ENCODE measurements at places on chromosomes 6 and 20. TPM values are rescaled to one million over a fixed set of nuclear protein-coding genes. Genes with fewer than 3 reads are reported as not detected.

Gene ZNF391
- 2.6 TPM for polyA plus RNA-seq

Gene HCK
- polyA plus RNA-seq: 12.2 TPM

Gene PRKN
- 3.5 TPM for polyA plus RNA-seq

Gene ZSCAN31
- polyA plus RNA-seq: 10.1 TPM

Gene THBD
- polyA plus RNA-seq: 55.0 TPM

Gene HEBP2
- polyA plus RNA-seq: 43.1 TPM

Gene SLC22A7
- 0.15 TPM for polyA plus RNA-seq

Gene KHDC1L
- not detected for polyA plus RNA-seq

Measured in urinary bladder (tissue), 4 donors.